ENCODE measurements at places on chromosomes 11 and 22.

GRCh38 chr11:132802947-132803346 is 729.4 kb downstream of the OPCML start:
- no peaks in the 10 kb centered on the region for H3K27me3 ChIP-seq
- no peak for DNase-seq
- no peaks in the 10 kb centered on the region for H3K36me3 ChIP-seq
- H3K4me3 ChIP-seq = no peak overlapping the region
- H3K27ac ChIP-seq = no peak overlapping the region
- H3K4me1 ChIP-seq = no peaks in the 10 kb centered on the region

GRCh38 chr11:2867722-2868505 is 17.7 kb downstream of the CDKN1C start:
- peak overlapping the region; percentile 54 for H3K4me3 ChIP-seq
- no peaks in the 10 kb centered on the region for H3K36me3 ChIP-seq
- no peak overlapping the region for H3K27ac ChIP-seq
- DNase-seq = no peak

GRCh38 chr22:47367107-47367690 is 604.7 kb downstream of the TBC1D22A start:
- H3K36me3 ChIP-seq = no peaks in the 10 kb centered on the region
- no peaks in the 10 kb centered on the region for H3K4me1 ChIP-seq
- H3K27ac ChIP-seq = no peak overlapping the region

GRCh38 chr22:29842740-29843139 is 4.7 kb upstream of the ASCC2 start:
- no peaks in the 10 kb centered on the region for H3K36me3 ChIP-seq
- H3K27me3 ChIP-seq = no peaks in the 10 kb centered on the region
- peak overlapping the region; percentile 21 for H3K27ac ChIP-seq
- peak; percentile 98 for DNase-seq

DNA sequence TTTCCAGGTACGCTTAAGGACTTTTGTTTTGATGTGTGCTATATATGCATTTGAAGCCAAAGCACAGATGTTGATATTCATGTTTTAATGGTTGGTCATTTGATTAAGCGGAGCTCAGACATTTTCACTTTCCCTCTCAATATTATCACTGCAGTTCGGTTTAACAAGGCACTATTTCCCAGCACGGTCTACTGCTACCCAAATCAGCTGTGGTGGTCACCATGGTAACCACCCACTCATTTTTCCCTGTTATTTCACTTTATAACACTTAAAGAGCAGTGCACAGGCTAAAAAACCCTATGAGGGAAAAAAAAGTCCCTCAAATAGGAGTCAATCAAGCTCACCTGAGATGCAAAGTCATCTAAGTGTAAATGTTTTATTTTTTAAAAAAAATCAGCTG is 439.6 kb upstream of the CCDC90B start:
- H3K36me3 ChIP-seq = no peaks in the 10 kb centered on the region
- no peaks in the 10 kb centered on the region for H3K4me1 ChIP-seq
- H3K27me3 ChIP-seq = peaks cover 21% of the 10 kb centered on the region
- no peak overlapping the region for H3K27ac ChIP-seq
- peak; percentile 4 for DNase-seq
- no peak overlapping the region for H3K4me3 ChIP-seq

DNA sequence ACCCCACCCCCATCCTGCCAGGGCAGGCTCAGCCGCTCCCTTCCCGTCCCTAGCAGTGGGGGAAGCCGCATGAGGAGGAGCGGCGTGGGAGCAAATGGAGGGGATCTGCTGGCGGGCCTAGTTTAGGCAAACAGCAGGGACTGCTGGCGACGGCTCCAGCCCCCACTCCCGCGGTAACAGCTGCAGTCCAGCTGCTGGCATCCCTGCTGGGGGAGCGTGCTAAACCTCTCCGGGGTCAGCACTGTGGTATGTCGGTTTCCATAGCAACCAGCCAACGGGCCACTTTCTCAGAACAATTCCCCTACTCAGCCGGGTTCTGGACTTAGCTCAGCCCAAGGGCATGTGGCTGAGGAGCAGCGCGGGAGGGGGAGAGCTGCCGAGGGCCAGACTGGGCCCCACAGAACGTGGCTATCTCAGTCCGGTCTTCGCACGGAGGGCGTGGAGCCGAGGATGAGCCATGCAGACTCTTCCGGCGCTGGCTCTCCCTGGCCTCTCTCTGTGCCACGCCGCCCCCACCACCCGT is 98.8 kb downstream of the PKNOX2 start:
- H3K27ac ChIP-seq = peak overlapping the region; percentile 100
- H3K4me1 ChIP-seq = peaks cover 58% of the 10 kb centered on the region
- DNase-seq = peak; percentile 100
- no peak overlapping the region for H3K4me3 ChIP-seq

DNA sequence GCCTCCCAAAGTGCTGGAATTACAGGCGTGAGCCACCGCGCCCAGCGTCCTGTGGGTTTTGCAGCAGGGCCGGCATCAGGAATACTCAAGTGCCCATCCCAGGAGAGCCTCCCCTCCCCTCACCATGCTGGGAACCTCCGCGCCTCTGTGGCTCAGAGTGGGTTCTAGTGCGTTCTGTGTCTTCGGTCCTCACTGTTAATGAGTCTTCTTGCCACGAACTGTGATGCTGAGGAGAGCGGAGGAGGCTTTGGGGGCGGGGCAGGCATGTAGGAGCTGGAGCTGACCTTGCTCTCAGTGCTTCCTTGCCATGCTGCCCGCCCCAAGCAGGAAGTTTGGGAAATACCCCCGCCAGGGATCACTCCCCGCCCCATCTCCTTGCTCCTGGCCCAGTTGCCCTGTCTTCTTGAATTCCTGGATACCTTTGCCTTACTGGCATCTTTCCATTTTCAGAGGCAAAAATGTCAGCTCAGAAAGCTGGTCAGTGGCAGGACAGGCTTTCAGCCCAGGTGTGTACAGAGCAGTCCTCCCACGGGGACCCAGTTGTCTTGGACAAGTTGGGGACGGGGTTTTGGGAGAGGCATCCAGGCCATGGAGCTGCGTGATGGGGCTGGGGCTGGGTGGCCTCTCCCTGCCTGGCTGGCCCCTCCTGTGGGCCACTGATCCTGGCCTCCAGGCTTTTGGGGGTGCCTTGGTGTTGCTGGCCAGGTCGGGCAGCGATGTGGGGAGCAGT is 5.1 kb downstream of the GRAMD4 start:
- DNase-seq = no peak
- H3K4me3 ChIP-seq = no peak overlapping the region
- H3K27me3 ChIP-seq = no peaks in the 10 kb centered on the region
- H3K4me1 ChIP-seq = peaks cover 23% of the 10 kb centered on the region

GRCh38 chr11:130801333-130802122 is 114.8 kb downstream of the SNX19 start:
- H3K27ac ChIP-seq = peak overlapping the region; percentile 90
- H3K36me3 ChIP-seq = no peaks in the 10 kb centered on the region
- DNase-seq = no peak

GRCh38 chr11:79796704-79797103 is 355.9 kb upstream of the TENM4 start:
- no peaks in the 10 kb centered on the region for H3K36me3 ChIP-seq
- no peak overlapping the region for H3K4me3 ChIP-seq
- H3K4me1 ChIP-seq = no peaks in the 10 kb centered on the region
- H3K27me3 ChIP-seq = no peaks in the 10 kb centered on the region
- no peak for DNase-seq

GRCh38 chr11:39461066-39461465 is 1998.4 kb downstream of the LRRC4C start:
- no peaks in the 10 kb centered on the region for H3K4me1 ChIP-seq
- no peak overlapping the region for H3K27ac ChIP-seq
- no peaks in the 10 kb centered on the region for H3K36me3 ChIP-seq
- no peak overlapping the region for H3K4me3 ChIP-seq
- no peak for DNase-seq

- no peaks in the 10 kb centered on the region for H3K27me3 ChIP-seq
- peaks cover 5% of the 10 kb centered on the region for H3K36me3 ChIP-seq
- no peaks in the 10 kb centered on the region for H3K4me1 ChIP-seq
- DNase-seq = no peak
Measured at GRCh38 chr11:10506008-10506370, 35.0 kb downstream of the RNF141 start.

- no peak overlapping the region for H3K4me3 ChIP-seq
- H3K27ac ChIP-seq = no peak overlapping the region
- H3K4me1 ChIP-seq = no peaks in the 10 kb centered on the region
- H3K27me3 ChIP-seq = no peaks in the 10 kb centered on the region
Measured at GRCh38 chr11:8567602-8568198, 26.3 kb downstream of the STK33 start.

DNA sequence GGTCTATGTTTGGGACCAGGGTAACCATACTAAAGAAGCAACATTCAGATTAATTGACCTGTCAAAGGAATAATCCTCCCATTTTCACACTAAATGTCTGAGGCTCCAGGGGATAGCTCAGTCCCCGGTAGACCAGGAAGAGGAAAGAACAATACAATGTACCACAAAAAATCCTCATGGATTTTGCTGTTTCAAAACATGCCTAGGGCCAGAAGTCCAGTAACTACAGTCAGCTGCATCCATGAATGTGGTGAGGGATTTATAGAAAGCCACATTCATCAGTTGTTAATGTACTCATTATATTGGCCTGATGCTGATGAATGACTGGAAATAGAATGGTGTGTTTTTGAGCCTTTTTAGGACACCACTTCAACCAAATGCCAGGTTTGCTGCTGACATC is 6.9 kb upstream of the ETS1 start:
- H3K27me3 ChIP-seq = peaks cover 7% of the 10 kb centered on the region
- H3K27ac ChIP-seq = no peak overlapping the region
- no peak for DNase-seq
- H3K4me3 ChIP-seq = no peak overlapping the region
- no peaks in the 10 kb centered on the region for H3K36me3 ChIP-seq

DNA sequence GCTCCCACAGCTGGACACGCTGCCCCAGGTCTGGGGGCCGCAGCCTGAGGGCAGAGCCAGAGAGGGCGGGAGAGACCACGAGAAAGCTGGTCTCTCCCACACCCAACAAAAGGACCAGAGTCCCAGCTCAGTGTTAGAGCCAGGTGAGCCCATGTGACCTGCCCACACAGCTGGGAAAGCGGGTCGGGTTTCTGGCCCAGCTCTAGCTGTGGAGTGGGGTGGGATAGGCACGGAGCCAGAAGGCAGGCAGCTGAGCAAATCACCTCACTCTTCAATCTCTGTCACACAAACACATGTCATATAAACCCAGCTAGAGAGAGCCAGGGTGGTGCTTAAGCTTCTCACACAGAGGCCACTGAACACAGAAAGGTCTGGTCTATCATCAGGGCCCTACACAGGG is 7.8 kb upstream of the EIF3D start:
- H3K4me1 ChIP-seq = peaks cover 8% of the 10 kb centered on the region
- H3K27me3 ChIP-seq = no peaks in the 10 kb centered on the region
- DNase-seq = no peak
- no peak overlapping the region for H3K27ac ChIP-seq
- H3K4me3 ChIP-seq = no peak overlapping the region

DNA sequence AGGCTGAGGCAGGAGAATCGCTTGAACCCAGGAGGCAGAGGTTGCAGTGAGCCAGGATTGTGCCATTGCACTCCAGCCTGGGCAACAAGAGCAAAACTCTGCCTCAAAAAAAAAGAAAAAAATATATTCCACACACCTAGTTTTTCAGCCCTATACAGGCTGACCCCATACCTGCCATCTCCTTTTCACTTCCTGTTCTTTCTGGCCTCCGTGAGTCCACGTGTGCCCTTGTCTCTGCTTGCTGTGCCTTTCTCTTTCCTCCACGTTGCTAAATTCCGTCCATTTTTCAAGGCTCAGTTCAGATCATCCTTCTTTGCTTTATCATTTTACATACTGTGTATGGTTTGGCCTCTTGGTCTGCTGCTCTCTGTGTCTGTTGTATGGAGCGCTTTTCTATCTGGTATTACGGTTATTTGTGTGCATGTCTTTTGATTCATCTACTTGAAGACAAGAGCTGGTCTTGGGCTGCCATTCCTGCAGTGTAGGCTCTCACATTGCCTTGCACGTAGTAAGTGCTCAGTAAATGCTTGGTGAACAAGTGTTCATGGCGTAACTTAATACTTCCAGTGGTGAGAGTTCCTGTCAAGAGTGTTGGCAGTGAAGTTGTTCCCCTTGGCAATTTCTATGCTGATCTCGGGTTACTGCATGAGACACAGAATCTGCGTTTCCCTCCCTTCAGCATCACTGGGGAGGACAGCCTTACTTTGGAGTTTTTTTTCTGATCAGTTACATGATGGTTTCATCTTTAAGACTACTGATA is 57.5 kb downstream of the PTPRJ start:
- H3K4me3 ChIP-seq = no peak overlapping the region
- H3K36me3 ChIP-seq = peaks cover 18% of the 10 kb centered on the region
- H3K27me3 ChIP-seq = no peaks in the 10 kb centered on the region
- peaks cover 8% of the 10 kb centered on the region for H3K4me1 ChIP-seq

- H3K4me1 ChIP-seq = peaks cover 2% of the 10 kb centered on the region
- no peak overlapping the region for H3K27ac ChIP-seq
- peak; percentile 11 for DNase-seq
- no peaks in the 10 kb centered on the region for H3K27me3 ChIP-seq
- no peaks in the 10 kb centered on the region for H3K36me3 ChIP-seq
Measured at GRCh38 chr11:85874265-85874664, 19.1 kb downstream of the CCDC83 start.

DNA sequence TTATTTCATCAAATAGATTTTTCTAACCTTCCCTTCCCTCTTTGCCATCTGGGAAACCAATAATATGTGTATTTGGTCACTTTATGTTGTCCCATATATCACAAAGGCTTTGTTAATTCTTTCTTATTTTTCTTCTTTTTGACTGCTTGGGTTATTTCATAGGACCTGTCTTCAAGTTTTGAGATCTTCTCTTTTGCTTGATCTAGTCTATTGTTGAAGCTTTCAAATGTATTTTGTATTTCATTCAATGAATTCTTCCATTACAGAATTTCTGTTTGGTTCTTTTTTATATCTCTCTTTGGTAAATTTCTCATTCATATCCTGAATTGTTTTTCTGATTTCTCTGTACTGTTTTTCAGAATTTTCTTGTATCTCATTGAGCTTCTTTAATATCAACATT is 132.1 kb downstream of the FCHSD2 start:
- no peak overlapping the region for H3K4me3 ChIP-seq
- H3K27ac ChIP-seq = no peak overlapping the region
- peaks cover 3% of the 10 kb centered on the region for H3K4me1 ChIP-seq
- peaks cover 11% of the 10 kb centered on the region for H3K36me3 ChIP-seq

DNA sequence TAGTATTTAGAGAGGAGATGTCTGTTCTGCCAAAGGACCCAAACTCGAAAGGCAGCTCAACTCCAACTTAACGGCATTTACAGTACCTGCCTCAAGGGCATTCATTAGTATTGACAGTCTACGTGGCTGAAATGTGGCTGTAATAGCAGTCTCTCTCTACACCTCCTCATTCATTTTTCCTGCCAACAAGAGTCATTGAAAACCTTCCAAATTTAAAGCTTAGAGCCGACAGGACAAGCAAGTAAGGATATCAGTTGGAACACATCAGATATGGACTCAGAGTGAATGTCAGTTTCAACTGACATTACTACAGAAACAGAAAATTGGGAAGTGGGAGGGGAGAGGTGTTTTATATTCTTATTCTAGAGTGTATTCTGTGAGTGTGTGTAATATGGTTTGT is 253.1 kb downstream of the CADM1 start:
- no peaks in the 10 kb centered on the region for H3K36me3 ChIP-seq
- no peak overlapping the region for H3K4me3 ChIP-seq
- no peak for DNase-seq
- H3K4me1 ChIP-seq = no peaks in the 10 kb centered on the region

- no peak overlapping the region for H3K4me3 ChIP-seq
- peaks cover 18% of the 10 kb centered on the region for H3K4me1 ChIP-seq
- H3K27ac ChIP-seq = no peak overlapping the region
Measured at GRCh38 chr22:49768951-49769690, 58.6 kb downstream of the BRD1 start.
